ENCODE measurements at places on chromosomes 2 and 18.

DNA sequence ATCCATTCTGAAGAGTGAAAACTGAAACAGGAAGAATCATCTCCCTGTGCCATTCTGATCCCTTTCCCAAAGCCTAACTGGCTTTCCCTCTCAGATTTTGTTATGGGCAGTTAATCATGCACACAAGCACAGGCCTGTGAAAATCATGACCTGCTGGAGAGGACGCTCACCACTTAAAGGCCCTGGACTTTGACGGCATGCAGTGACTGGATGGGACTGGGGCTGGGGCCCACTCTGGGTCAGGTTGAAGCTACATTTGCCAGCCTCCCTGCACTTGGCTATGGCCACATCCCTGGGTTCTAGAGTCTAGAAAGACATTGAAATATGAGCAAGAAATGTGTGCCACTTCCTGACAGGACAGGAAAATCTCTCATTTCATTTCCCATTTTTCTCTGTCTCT, 12.9 kb downstream of the PDE11A start:
- no peak for DNase-seq

- DNase-seq: no peak
Measured at GRCh38 chr2:132366421-132367180, 50.0 kb upstream of the GPR39 start.

- DNase-seq: no peak
Measured at GRCh38 chr2:8506746-8507145, 175.1 kb upstream of the ID2 start.

DNA sequence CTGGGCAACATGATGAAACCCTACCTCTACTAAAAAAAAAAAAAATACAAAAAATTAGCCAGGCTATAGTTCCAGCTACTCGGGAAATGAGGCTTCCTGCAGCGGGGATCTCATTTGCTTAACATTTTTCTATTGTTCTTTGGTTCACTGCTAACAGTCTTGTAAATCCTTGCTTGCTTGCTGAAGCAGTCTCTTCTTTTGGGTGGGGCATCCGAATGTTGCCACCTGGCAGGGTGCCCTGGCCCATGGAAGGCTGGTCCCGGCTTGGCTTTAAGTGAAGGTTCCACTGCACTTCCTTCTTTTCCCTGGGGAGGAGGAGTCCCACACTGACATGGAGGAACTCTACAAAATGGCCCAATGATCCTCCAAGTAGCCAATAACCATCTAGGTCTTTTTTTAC, 6.0 kb upstream of the ANKRD29 start:
- DNase-seq: no peak

GRCh38 chr2:83899271-83899670, 559.8 kb downstream of the SUCLG1 start:
- no peak for DNase-seq

DNA sequence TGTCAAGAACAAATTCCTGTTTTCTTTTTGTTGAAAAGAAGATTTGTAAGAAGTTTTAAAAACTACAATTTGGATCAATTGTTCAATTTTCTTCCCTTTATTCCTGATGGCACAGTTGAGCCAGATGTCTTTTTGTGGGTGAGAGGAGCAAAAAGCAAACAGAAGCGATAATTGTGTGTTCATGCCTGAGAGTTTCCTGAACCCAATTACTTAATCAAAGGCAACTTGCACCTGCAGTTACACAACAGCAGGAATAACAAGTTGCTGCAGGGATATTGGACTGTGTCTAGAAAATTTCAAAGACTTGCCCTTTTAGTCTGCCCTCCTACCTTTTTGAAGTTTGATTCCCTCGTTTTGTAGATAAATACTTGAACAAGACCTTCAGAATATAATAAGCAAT, 383.6 kb downstream of the DSEL start:
- DNase-seq: no peak

GRCh38 chr2:98730707-98731040, 258 bp downstream of the MGAT4A start:
- no peak for DNase-seq

DNA sequence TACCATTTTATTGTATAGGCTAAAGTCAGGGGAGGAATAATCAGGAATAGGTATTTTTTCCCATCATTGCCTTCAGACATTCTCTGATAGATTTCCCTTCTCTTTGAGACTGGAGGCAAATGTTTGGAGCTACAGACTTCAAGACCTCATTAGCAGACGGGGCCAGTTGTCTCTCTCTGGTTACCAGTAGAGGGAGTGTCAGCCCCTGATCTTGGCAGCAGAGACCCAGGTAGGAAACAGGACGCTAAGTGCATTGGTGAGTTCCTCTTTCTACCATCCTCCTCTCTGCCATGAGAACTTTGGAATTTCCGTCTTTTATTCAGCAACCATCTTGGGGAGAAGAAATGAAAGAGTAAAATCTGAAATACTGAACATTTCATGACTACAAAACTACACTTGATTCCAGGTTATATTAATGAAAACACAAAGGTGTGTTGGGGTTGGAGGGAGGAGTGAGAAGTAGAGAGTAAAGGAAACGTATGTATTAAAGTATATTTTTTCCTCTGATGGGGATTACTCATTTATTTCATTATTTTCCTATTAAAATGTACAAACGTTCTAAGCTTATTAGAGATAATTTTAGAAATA, 186.2 kb upstream of the GCFC2 start:
- DNase-seq: peak; percentile 2

GRCh38 chr2:35443087-35443486, 912.5 kb upstream of the CRIM1 start:
- no peak for DNase-seq

- no peak for DNase-seq
Measured at GRCh38 chr2:1318366-1319009, 94.8 kb upstream of the TPO start.

GRCh38 chr18:73479477-73479876, 611.7 kb upstream of the NETO1 start:
- peak; percentile 37 for DNase-seq

DNA sequence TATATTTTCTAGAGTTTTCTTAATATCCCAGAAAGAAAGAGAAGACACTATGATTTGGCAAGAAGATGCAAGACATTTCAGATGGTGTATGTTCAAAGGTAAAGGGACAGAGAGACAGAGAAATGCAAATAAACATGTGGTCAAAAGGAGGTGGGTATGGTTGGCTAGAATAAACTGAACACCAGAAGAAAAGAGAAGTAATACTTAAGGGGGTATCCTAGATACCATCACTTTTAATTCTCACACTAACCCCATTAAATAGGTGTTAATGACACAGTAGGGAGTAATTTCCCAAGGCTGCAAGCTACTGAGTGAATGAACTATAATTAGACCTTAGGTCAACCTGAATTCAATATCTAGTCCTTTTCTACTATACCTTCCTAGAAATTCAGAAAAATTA, 111.2 kb upstream of the CD226 start:
- no peak for DNase-seq

DNA sequence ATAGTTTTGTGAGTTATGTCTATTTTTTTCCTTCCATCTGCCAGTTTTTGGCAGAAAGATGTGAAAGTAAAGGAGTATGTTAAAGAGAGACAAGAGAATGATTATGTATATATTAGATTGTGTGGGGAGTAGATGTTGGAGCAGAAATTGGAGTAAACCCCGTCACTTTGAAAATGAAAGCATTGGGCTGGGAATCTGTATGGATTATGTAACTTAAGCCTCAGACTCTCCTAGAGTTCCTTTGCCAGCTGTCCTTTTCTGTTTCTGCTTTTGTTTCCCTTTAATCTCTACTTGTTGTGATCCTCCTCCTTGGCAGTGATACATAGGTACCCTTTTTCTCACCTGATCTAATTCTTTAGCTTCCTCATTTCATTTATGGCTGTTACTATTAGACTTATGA, 19.2 kb downstream of the CCDC138 start:
- no peak for DNase-seq

- DNase-seq: peak; percentile 39
Measured at GRCh38 chr2:111679202-111679601, 204.8 kb downstream of the ANAPC1 start.

Data from EH (cell line).